ENCODE measurements at places on chromosomes 1 and 21.

GRCh38 chr1:114216431-114217173 lies 62.9 kb upstream of the SYT6 start:
- DNase-seq: no peak

- no peak for DNase-seq
These were observed 112.5 kb downstream of the DNM3 start for GRCh38 chr1:171953835-171954234.

DNA sequence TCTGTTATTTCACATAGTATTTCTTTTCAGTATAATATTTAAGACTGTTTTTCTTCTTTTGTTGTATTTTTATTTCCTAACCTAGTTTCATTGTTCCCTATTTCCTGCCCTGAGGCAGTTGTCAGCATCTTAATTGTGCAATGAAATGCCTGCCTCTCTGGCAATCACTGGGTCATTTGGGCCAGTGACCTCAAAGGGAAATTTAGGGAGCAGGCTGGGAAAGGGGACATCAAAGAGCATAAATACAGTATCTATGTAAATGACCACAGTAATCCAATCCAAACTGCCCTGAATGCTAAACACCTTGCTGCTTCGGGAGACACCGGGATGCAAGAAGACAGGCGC lies 147.8 kb downstream of the TLR5 start:
- DNase-seq: no peak

DNA sequence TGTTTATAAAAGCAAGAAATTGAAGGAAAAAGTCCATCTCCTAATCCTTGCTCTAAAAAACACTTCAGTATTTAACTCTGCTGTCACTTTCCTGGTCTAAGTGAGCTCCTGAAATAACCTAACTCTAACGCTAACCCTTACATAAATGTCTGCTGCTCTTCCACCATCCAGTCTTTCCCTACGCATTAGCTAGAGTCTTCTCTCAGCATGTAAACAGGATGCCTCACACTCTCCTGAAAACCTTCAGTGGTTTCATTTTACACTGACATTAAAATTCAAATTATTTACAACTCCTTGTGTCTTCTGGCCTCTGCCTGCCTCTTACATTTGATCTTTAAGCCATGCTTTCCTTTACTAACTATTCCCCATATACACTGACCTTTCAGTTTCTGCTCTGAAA lies 697.6 kb upstream of the CXADR start:
- peak; percentile 2 for DNase-seq

DNA sequence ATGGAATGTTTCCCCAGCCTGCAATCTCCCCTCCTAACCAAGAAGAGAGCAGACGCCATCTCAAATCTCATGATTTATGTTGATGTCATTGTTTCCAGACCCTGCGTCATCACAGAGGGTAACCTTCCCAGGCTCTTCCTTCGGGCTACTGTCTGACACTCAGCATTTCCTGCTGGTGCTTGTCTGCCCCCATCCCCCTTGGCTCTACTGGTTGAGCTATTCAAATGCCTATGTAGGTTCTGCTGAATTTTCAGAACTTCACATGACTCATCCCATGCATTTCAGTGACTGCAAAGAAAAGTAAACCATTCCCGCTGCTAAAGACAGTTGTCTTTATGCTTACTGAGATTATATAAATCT lies 24.8 kb upstream of the ITPKB start:
- DNase-seq: no peak

DNA sequence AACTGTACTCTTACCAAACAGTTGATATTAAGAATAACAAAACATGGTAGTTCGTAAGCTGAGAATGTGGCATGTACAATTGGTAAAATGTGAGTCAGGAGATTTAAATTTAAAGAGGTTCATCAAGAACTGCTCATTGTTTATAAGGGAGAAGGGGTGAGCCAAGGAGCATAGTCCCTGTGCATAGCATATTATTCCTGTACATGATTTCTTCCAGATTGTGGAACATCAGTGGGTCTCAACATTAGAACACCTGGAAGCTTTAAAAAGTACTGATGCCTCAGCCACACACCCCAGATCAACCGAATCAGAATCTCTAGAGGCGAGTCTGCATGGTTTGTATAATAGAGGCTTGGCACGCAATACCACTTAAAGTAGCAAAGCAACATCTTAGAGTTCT lies 56.1 kb downstream of the KCTD3 start:
- no peak for DNase-seq

GRCh38 chr21:33112151-33112550 lies 42.2 kb downstream of the OLIG1 start:
- no peak for DNase-seq

- no peak for DNase-seq
These were observed 63.4 kb upstream of the BCL10 start for GRCh38 chr1:85339656-85340399.

DNA sequence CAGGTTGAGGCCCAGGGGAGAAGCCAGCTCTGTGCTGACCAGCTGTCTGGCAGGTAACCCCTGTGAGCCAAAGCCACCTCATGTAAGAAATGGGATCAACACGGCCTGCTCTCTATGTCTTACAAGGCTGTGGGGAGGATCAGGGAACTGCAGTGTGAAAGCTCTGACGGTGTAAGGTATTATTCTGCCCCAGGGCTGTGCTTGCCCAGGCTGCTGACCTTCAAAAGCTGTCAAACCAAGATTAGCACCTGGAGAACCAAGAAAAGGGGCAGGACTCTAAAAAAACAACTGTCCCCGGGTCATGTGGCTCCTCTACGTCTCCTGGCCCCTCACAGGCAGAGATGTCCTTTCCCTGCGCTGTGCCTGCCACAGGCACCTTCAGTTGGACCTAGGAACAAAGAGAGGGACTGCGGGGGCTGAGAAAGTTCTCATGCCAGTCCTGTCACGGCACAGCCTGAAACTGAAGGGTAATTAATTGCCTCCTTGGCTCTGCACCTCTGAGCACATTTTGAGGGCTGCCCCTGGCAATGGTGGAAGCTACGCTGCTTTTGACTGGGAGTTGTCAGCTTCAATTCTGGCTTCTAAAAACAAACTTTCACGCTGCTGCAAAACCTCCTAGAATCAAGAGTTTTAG lies 77.6 kb downstream of the PGBD5 start:
- no peak for DNase-seq

DNA sequence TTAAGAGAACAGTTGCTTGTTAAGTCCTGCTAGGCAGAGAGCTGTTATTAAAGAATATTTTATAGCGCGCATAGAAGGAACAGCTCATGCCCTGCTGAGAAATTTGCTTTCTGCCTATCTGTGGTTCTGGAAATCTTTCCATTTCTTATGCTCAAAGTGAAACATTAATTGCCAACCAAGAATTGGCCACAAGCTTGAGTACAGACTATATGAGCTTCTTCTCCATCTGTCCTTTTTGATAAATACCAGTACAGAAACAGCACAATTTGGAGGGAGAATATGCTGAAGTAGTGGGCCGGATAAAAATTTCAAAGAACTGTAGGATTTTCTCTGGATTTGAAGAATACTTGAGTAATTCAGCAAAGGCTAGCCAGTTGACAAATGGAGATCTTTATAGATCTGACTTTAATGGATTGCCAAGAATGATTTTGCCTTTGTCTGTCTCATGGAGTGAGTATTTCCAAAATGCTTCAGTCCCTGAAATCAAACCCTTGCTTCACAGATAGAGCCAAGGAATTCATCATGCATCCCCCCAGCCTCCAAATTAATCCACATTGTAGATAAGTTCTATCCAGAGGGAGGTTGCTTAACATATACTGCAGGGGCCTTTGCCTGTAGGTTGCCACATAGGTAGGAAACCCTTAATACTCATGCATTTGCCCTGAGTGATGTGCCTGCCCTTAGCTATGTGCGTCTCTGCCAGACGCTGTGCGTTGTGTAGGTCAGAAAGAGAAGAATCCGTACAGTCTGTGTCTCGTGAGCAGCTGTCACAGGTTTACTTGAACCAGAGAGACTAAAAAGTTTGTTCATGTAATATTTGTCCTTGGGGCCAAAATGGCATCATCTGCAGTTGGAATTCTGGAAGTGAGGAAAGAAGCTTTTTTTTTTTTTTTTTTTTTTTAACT lies 44.2 kb downstream of the SMYD2 start:
- no peak for DNase-seq

- peak; percentile 51 for DNase-seq
These were observed 415.7 kb upstream of the ESRRG start for GRCh38 chr1:217138799-217139466.

DNA sequence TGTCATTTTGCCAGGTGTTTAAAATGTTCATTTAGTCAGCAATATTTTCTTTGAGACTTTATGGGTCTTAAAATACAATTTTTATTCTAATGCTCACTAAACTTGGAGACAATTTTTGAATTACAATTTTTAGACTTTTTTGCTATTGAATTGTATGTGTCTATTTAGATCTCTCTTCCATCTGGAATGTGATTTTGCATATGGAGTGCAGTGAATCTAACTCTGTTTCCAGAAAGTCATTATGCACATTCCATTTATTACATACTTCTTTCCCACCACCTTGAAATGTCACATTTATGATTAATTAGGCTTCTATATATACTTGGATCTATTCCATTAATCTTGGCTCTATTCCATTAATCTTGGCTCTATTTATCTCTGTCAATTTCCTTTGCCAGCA lies 5.6 kb upstream of the TSPEAR start:
- no peak for DNase-seq

DNA sequence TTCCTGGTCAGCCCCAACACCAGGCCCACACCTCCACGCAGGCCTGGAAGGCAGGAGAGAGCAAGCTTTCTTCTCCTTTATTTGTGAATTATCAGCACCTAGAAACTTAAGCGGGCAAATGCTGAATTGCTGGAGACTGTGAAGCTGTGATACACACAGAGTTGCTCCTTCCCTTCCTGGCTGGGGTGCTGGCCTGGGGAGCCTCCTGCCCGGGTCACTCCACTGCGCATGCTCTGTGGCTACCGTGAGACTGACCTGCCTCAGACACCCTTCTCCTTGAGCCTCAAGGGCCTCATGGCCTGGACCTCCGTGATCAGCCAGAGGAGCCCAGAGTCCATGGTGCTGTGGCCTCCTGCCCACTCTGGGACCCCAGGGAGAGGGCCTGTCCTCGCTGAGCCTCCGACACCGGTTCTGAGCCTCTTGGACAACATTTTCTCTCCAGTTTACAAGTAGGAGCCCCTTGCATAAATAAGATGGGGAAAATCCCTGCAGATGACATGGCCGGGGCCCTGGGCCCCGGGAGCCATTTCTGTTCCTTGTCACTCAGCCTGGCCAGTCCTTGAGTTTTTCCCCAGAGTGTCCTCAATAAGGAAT lies 18.0 kb downstream of the AGPAT3 start:
- DNase-seq: no peak

DNA sequence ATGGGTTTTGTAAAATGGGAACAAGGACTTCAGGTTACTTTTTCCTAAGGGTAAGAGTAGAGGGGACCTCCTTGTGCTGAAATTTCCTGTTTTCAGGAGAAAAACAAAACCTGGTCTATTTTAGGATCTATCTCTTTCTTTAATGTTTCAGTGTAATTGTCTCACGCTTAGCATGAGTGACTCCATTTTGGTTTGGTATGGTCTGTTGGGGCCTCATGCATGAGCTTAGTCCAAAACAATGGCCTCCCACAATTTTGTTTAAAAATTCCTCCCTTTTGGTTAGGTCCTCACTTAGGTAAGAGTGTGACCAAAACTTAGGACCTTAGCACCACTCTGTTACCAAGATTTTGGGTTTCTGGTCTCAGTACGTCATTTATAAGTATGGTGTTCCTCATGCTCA lies 67.2 kb upstream of the TEKT2 start:
- DNase-seq: no peak

- DNase-seq: no peak
These were observed 94.7 kb downstream of the CCDC185 start for GRCh38 chr1:223487887-223488259.

GRCh38 chr1:210250665-210250997 lies 18.0 kb downstream of the SERTAD4 start:
- no peak for DNase-seq

GRCh38 chr1:39043513-39043912 lies 17.4 kb downstream of the NDUFS5 start:
- DNase-seq: no peak

GRCh38 chr1:113928187-113928930 lies 765 bp upstream of the HIPK1 start:
- DNase-seq: no peak

DNA sequence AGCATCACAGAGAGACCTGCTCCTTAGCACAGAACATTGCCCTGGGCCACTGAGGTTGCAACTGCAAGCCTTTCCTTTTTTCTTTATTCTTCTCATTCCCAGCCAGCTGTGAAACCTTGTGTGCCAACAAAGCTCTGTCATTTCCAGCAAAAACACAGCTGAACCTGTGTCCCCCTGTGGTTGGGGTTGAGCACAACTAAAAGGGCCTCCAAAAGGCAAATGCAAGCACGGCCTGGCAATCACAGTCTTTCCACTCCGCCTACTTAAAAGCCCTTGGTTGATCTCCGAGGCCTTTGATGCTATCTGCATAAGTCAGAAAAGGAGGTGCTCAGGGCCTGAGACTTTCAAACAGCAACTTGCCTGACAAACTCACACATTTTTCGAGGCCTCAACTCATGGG lies 32.7 kb downstream of the SUSD4 start:
- no peak for DNase-seq

GRCh38 chr1:15195420-15196052 lies 42.0 kb downstream of the TMEM51 start:
- DNase-seq: no peak

- DNase-seq: no peak
These were observed 3.6 kb downstream of the KCNN3 start for GRCh38 chr1:154866257-154867063.

DNA sequence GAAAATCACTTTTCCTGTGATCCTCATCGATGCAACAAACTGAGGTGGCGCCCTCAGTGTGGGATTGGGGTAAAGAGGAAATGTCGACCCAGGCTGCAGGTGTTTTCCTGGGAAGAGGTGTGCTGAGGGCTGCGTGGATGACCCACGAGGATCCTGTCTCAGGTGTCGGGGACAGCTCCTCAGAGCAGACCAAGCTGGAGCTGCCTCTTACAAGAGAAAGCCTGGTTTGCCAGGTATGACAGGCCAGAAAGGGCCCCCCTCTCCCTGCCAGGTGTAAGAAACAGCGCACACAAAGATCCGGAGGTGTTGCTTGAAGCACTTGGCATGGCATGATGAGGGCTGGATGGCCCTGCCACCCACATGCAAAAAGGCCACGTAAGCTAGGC lies 12.6 kb downstream of the FHAD1 start:
- DNase-seq: no peak

DNA sequence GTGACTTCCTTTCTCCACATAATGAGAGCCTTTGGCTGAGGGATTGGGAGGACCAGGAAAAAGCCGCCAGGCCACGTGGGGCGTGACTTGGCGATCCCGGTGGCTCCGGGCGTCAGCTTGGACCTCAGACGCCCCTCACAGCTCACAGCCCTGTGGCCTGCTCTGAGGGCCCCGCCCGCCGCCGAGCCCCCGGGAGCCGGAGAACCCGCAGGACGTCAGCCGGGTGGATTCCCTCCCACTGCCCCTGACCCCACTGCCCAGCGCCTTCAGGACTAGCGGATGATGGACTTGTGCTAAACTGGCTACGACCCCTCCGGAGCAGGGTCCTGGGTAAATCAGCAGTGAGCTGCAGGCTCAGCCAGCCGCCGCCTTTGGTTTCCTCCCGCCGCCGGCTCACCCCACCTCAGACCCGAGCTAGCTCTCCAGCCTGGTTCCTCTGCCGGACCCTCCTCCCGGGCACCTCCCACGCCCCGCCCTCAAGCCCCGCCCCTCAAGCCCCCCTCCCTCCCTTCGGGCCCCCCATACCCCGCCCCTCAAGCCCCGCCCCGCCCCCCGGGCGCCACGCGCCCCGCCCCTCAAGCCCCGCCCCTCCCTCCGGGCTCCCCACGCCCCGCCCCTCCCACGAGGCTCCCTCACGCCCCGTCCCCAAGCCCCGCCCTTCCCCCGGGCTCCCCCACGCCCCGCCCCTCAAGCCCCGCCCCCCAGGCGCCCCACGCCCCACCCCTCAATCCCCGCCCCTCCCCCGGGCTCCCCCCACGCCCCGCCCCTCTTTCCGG lies 10.0 kb upstream of the FAAP20 start:
- peak; percentile 80 for DNase-seq

- DNase-seq: no peak
These were observed 40.9 kb downstream of the STX6 start for GRCh38 chr1:180981596-180982387.

Data from right kidney (tissue), 9 donors.